CD4-positive, alpha-beta T cell (primary cell): ENCODE measurements at places on chromosomes 4 and X.

- DNase-seq = no peak
Measured at GRCh38 chrX:114058988-114059418, 524.9 kb upstream of the HTR2C start.

GRCh38 chr4:88623097-88623496, 30.8 kb downstream of the HERC3 start:
- DNase-seq = no peak

- DNase-seq = no peak
Measured at GRCh38 chr4:18291256-18291655, 269.7 kb upstream of the LCORL start.

GRCh38 chrX:115023139-115023538, 5.7 kb upstream of the IL13RA2 start:
- DNase-seq = no peak

DNA sequence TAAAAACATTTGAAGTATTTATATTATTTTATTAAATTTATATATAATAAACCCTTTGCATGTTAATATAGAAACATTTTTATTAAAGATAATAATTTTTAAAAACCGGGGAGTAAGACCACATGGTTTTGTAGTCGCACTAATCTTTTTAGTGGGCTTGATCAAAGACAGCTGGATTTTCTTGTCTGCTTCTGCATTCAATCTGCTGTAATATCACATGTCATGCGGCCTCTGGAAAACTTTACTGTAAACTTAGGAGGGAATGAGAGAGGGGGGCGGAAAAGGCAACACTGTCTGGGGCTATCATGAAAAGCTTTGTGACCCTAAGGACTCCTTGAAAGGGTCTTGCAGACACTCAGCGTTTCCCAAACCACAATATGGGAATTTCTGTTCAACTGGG, 62.8 kb upstream of the NLGN4X start:
- DNase-seq = no peak

GRCh38 chr4:109451544-109452273, 18.1 kb downstream of the SEC24B start:
- DNase-seq = no peak

GRCh38 chr4:89056292-89056952, 563 bp downstream of the FAM13A start:
- DNase-seq = no peak

GRCh38 chrX:43255596-43255995, 400.5 kb upstream of the MAOA start:
- no peak for DNase-seq

DNA sequence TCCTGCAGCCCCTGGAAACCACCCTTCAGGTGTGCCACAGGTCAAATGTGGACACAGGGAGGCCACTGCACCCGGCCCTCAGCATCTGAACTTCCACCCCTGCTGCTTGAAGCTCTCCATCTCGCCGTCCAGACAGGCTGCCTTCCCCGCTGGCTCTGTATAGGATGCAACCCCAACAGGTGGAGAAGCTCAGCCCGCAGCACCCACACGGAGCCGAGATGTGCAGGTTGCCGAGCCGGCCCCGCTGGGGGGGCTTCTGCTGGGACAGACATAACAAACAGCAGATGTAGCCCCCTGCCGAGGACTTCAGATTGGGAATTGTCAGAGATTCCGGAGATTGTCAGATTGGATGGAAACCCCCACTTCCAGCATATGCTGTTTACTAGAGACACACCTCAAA, 20.5 kb downstream of the TMEM187 start:
- no peak for DNase-seq

- no peak for DNase-seq
Measured at GRCh38 chrX:71637848-71638247, 19.5 kb upstream of the CXCR3 start.

DNA sequence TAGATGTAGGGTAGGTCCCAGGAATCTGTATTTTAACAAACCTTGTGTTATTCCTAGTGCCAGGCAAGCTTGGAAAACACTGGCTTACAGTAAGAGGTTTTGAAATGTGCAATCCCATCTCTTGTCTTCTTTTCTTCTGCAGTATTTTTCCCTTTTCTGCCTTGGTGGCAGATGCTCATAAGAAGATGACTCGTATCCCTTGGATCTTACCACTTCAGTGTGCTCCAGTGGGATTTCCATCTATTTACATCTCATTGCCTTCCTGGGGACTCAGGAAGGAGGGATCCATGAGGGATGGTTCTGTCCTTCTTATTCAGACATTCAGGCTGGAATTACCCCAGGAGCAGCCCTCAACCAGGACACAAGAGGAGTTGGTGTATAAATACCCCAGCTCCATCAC, 136.6 kb downstream of the NHS start:
- no peak for DNase-seq

GRCh38 chr4:25930731-25931354, 16.8 kb downstream of the SMIM20 start:
- no peak for DNase-seq

GRCh38 chrX:16436348-16437188, 213.4 kb upstream of the S100G start:
- DNase-seq = peak; percentile 42

DNA sequence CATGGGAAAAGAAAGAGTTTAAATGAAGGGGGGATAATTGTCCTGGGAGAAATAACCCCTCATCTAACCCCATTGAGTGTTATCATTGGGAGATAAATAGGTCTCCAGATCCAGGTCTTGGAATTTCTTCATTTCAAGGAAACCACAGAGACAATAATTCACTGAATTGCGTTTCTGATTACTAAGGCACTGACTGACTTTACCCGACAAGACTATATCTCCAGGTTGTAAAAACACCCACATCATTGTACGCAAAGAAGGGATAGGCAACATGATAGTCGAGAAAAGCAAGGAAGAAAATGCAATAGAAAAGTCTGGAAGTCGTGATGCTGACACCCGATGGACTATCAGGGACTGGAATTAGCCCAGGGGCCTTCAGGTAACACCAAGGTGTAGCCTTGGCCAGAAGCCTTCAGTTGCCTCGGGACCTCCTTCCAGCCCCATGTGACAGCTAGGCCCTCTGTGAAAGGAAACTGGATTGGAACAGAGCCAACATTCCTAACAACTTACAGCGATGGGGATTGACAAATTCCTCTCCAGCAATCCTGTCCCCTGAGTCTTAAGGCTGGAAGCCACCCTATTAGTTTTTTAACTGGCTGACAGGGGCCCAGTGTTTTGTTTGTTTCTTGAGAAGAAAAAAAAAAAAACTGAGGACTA, 46.5 kb upstream of the RAB9B start:
- no peak for DNase-seq

- DNase-seq = no peak
Measured at GRCh38 chr4:118254368-118254767, 98.4 kb downstream of the PRSS12 start.

- DNase-seq = no peak
Measured at GRCh38 chrX:107102980-107103379, 15.6 kb downstream of the RBM41 start.

GRCh38 chr4:73859614-73860088, 6.6 kb downstream of the PF4V1 start:
- DNase-seq = no peak

DNA sequence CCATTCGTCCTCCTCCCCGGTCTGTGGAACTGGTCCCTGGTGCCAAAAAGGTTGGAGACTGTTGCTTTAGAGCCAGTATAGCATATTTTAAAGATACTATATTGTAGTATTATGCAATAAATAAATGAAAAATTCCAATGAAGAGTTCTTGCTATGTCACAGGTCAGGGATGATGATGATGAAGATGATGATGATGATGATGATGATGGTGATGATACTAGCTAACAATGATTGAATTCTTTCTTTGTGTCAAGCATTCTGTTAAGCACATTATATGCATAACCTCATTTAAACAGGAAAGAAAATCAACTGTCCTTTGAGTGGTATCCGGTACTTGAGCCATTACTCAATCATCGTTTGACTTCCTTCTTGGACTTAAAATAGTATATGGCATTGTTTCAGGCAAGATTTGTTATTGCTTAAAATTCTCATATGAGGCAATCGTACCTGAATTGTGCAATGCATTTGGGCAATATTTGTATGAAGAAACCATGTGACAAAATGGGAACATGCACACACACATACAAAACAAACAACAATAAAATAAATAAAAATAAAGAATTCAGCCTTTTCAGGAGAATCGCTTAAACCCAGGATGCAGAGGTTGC, 22.8 kb upstream of the TLR2 start:
- DNase-seq = no peak

DNA sequence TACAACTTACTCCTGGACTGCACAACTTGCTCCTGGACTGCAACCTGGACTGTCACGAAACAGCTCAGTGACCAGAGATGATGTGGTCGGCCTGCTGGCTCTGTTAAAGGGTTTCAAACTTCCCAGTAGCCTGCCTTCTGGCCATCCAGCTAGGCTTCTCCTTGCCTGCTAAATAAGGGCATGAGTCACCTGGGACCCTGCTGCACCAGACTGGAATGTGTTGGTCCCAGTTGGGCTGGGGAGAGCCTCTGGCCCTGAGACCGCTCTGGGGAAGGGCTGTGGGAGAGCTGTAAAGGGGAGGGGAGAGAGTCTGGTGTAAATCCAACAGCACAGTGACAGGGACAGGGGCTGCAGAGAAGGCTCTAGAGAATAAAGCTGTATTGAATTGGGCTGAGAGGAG, 165.8 kb downstream of the VSIG4 start:
- no peak for DNase-seq

DNA sequence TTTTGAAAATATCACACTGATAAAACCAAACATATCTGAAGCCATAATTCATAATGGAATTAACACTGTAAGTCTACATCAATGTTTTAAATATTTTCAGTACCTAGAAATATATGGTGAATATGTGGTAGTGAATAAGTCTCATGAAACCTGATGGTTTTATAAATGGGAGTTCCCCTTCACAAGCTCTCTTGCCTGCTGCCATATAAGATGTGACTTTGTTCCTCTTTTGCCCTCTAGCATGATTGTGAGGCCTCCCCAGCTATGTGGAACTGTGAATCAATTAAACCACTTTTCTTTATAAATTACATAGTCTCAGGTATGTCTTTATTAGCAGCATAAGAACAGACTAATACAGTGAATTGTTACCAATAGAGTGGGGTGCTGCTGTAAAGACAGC, 536.8 kb upstream of the GALNT7 start:
- no peak for DNase-seq

DNA sequence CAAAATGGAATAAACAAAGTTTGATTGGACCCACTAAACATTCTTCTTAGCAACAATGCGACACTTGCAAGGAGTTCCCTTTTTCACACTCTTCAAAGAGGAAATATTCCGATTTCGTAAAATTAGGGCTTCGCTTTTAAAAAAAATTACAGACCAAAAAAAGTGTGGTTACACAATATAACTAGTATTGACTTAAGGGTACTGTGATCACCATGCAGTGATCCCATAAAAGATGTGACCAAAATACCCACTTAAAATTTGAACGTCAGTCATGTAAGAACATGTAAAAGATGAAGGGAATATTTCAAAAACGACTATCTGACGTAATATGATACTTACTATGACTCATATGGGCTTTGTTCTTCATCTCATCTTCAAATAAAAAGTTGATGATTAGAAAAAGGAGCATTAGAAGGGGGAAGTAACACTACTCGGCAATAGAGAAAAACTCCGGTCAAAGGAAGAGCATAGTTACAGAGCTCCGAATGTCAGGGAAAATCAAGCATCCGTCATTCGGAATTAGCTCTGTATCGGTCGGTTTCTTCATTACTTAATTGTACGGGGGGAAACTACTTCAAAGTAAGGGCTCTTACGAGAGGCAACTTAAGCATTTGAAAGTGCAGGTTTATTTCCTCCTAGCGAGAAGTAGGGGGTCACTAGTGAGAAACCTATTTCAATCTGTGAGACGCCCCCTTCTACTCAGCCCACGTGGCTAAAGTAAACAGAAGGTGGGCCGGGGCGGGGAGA, 1.3 kb upstream of the TET2 start:
- DNase-seq = no peak

DNA sequence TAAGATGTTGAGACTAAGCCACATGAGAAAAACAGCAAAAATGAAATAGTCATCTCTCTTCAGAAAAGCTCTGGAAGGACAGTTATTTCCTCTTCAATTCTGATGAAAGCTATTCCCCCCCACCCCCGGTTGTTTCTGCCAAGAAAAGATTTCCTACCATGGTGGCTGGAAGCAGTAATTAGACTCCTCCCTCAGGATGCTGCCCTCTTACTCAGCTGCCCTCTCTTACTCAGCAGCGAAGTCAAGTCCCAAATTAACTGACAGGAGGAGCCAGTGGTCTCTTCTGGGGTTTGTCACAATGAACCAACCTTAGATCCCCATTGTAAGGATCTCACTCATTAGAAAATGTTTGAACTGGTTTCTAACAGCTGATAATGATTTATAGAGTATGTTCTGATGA, 38.0 kb downstream of the GPM6B start:
- no peak for DNase-seq

- DNase-seq = peak; percentile 33
Measured at GRCh38 chrX:107710617-107711391, 64.8 kb downstream of the TSC22D3 start.

DNA sequence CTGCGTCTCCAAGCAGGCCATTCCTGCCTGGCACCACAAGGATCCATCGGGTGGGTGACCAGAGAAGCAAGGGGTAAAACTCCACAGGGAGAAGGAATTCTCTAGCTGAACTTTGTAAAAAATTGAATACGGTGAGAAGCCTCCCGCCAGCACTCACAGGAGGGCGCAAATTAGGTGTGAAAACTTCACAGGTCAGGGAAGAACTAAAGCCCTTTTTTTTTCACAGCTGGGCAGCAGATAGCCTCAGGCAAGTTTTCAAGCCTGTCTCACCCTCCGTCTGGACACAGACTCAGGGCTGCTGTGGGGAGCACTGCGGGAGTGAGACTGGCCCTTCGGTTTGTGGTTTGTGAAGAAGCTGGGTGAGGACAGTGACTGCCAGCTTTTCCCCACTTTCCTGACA, 224.1 kb upstream of the FGF16 start:
- no peak for DNase-seq

DNA sequence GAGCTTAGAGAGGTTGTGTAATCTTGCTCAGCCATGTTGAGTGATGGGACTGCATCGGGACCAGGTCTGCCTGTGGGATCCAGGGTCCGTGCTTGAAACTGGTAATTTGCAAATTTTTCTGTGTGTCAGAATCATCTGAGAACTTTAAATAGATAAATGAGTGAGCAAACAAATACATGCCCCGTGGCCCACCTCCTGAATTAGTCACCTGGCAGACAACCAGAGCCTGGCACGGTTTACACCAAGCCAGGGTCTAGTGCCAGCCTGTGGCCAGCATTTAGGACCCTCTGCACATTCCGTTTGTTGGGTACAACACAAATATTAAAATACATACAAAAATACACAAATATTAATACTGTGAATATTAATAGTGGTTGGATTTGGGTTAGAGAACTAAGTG, 90.6 kb upstream of the STOX2 start:
- DNase-seq = no peak

DNA sequence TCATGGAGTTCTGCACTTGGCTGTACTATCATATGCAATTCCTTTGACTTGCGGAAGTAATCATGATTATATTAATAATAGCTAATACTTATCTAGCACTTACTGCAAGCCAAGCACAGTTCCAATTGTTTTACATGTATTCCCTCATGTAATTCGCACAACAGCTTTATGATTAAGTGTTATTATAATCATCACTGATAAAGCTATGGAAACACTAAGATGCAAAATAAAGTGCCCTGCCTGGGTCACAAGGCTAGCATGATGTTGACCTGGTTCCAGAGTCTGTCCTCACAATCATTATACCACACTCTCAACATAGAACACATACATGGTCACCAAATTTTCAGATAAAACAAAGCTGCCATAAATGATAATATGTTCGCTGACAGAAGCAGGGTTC, 234.6 kb downstream of the FMR1NB start:
- no peak for DNase-seq
